ENCODE measurements at places on chromosomes 7 and 10.

DNA sequence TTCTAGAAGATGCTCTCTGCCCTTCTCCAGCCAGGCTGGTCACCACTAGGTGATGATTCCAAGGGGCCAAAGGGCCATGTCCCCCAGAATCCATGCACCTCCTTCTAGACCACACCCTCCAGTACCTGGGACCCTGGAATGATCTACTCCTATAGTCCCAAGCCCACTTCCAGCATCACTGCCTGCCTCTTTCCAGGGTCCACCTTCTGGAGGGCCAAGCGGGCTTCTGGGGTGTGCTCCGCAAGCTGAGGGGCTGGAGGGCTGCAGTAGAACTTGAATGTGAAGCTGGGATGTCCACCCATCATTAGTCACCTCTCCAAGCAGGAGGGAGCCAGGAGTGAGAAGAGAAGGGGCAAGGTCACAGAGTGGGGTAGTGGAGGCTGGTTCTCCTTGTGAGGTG is 234.4 kb upstream of the MYO3A start:
- DNase-seq, result no peak

DNA sequence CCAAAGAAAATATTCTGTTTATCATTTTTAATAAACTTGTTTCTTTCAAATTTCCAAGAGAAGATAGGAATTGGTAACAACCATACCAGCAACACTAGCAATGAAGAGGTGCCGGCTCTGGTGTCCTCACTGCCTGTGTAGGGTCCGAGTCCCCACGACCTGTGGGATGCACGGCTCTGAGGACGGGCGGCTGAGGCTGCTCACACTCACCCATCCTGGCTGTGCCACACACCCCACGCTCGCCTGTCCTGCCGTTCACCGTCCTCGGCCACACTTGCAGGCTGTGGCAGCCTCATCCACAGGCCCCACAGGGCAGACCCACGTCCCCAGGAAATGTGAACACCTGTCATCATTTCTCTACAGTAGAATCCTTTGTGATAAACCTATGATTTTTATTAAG is 48.2 kb upstream of the DPYSL4 start:
- no peak for DNase-seq

- DNase-seq, result no peak
These were observed 15.5 kb upstream of the CPXM2 start for GRCh38 chr10:123906884-123907652.

DNA sequence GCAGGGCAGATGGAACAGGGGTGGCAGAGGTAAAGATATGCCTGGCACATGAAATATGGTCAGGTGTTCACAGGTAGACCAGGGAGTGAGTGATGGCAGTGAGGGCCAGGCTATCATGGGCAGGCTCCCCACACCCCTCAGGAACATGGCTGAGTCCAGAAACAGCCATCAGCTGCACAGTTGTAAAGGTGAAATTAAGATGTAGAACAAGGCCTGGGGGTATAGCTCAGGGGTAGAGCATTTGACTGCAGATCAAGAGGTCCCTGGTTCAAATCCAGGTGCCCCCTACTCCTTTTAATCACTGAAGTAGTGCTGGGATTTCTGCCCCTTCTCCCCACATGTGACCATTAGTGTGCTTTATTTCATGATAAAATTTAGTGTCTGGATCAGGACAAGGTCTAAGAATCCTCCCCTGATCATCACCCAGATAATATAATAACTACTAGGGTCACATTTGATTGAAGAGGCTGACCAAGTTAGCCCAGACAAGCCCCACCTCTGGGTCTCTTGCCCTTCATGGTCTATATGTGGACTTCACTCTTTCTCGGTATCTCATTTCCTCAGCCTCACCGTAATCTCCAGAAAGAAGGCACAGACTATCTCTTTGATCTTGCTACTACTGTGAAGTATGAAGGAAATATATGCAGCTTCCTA is 69.0 kb downstream of the ZNF783 start:
- DNase-seq, result no peak

DNA sequence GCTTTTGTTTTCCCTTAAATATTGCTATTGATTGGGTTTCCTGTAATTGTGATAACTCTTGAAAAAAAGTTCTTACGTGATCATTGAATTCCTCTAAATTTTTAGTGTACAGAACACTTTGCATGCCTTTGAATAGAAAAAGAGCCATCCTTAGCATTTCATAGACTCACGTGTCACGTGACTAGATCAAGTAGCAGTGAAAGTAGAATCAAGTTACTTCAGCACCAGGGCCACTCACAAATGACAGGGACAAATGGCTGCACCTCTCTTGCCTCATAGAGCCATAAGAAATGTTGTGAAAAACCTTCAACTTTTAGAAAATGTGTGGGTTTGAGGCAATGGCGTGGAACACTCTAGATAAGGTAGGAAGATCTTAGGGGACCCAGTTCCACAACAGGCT is 203.8 kb downstream of the ZEB1 start:
- no peak for DNase-seq

DNA sequence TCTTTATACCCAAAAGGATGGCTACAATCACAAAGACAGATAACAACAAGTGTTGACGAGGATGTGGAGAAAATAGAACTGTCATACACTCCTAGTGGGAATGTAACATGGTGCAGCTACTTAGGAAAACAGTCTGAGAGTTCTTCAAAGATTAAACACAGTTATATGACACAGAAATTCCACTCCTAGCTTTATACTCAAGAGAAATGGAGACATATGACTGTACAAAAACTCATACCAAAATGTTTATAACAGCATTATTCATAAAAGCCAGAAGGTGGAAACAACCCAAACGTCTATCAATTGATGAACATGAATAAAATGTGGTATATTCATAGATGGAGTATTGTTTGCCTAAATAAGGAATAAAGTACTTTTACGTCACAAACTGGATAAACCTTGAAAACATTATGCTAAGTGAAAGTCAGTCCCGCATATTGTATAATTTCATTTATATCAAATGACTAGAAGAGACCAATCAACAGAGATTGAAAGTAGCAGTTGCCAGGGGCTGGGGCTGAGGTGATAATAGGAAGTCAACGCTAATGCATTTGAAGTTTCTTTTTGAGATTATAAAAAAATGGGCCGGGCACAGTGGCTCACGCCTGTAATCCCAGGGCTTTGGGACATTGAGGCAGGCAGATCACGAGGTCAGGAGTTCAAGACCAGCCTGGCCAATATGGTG is 61.6 kb upstream of the SRPK2 start:
- DNase-seq, result no peak

- no peak for DNase-seq
These were observed 32.9 kb upstream of the UTF1 start for GRCh38 chr10:133196936-133197758.

DNA sequence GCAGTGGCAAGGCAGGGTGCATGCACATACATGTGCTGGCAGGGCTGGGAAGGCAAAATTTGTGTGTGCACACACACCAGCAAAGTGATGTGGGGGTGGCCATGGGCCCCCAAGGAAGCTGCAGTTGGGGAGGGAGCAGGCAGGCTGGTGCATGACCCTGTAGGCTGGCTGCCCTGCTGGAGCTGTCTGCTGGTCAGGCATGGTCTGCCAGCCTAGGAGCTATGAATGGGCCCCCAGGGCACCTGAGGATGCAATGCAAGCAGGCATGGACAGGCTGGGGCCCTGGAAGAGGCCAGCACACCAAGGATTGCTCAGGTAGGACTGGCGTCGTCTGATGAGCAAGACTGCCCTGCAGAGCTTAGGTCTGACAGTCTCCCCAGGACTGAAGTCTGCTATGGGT is 18.2 kb upstream of the PPP1R3A start:
- no peak for DNase-seq

GRCh38 chr7:95758187-95758586 is 14.2 kb upstream of the DYNC1I1 start:
- DNase-seq, result no peak

All from inflammatory macrophage treated with lipopolysaccharide for 4 hours (primary cell).